ENCODE measurements at places on chromosomes 6 and 20.

DNA sequence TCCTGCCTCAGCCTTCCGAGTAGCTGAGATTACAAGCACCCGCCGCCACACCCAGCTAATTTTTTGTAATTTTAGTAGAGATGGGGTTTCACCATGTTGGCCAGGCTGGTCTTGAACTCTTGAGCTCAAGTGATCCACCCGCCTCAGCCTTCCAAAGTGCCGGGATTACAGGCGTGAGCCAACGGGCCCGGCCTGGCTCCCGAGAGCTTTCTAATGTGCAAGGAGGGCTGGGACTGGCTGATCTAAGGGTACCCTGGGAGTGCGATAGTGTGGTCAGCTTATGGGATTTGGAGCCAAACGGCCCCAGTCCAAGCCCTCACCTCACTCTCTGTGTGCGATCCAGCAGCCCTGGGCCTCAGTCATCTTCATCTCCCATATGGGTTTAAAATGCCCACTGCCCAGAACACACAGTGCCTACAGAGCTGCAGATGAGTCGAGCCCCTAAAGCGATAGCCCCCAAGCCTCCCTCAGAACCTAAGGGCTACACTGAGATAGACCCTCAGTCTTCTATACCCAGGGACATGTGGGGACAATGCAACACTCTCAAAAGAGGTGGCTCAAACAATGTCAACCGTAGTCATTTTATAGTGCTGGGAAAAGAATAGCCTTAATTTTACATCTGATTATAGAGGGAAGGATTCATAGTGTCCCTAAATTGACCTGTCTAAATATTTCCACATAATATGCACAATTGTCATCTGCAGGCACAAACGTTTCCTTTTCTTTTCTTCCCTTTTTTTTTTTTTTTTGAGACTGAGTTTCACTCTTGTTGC, 50.1 kb downstream of the SSR1 start:
- DNase-seq = no peak

DNA sequence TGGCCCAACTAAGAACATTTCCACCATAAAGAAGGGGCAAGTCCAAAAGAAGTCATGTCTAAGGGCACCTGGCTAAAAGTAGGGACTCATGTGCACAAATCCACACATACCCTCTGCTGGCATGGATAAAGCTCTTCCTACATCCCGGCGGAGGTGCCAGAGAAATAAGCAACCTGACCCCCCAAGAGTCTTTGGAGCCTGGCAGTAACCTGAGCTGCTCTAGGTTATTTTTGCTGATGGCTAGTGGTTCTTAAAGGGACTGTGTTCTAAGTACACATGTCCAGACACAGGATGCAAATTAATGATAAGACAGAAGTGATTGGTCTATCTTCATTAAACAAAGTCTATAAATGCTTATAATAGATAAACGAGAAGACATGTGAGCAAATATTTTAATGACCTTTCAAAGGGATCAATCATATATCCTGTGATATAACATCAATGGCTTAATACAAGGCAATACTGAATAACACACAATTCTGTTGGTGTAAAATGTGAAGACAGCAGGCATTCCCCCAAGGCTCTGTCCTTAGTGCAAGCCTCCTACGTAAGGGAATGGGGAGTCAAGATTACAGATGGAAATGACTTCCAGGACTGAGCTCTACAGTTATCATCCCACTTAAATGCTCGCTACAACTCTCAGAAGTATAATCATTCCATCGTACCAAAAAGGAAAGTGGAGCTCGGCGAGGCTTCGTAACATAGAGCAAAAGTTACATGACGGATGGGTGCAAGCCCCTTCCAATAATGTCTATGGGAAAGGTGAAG, 52.5 kb downstream of the HIVEP2 start:
- DNase-seq = no peak

DNA sequence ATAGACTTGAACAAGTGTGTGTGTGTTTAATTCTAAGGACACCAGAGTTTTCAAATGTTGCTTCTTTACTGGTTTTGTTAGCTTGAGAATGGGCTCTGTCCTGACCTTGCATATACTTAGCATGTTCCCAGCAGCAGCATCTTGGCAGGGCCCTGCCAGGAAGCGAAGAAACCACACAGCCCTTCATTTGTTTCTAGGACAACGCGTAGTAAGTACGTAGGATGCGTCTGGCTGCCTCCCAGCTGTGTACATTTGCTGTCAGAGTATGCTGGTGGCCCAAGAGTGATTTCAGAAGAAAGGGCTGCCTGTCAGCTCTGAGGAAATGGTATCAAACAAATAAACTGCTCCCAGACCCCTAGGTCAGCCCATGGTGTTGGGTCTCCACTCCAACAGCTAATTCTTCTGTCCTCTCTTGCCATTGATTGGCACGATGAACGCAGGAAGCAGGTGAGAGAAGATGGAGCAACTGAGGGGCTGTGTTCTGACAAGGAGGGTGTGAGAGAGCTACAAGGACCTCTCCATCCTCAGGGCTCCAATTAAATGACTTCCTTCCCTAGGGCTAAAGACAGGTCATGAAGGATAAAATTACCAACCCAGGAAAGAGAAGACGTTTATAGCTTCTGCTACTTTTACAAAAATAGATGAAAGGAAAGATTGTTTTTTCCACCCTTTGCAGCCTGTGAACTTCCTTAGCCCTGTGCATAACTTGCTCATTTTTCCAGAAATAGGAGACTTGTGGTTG, 55.9 kb upstream of the HDDC2 start:
- no peak for DNase-seq

GRCh38 chr6:148830614-148831013, 83.8 kb downstream of the UST start:
- no peak for DNase-seq

GRCh38 chr6:134632024-134632423, 314.1 kb upstream of the SGK1 start:
- no peak for DNase-seq

DNA sequence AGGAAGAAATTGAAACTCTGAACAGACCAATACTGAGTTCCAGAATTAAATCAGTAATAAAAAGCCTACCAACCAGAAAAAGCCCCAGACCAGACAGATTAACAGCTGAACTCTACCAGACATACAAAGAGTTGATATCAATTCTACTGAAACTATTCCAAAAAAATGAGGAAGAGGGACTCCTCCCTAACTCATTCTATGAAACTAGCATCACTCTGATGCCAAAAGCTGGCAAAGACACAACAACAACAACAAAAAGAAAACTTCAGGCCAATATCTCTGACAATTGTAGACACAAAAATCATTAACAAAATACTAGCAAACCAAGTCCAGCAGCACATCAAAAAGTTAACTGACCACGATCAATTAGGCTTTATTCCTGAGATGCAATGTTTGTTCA, 246.0 kb upstream of the RUNX2 start:
- no peak for DNase-seq

DNA sequence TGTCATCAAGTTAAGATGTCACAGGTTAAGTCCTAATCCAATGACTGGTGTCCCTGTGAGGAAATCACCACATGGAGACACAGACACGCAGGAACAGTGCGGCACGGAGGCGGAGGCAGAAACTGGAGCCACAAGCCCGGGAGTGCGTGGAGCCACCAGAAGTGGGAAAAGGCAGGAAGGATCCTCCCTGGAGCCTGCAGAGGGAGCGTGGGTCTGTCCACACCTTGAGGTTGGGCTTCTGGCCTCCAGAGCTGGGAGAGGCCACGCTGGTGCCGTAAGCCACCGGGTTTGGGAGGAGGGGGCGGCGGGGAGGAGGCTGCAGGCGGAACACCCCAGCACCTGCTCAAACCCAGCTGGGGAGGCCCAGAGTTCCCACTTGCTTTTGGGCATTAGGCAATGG, 3.8 kb downstream of the CABLES2 start:
- no peak for DNase-seq

- peak; percentile 12 for DNase-seq
Observed at GRCh38 chr6:118963003-118963402, 28.0 kb upstream of the MCM9 start.

GRCh38 chr20:59737073-59737666, 132.8 kb downstream of the PHACTR3 start:
- DNase-seq = no peak

GRCh38 chr6:129267028-129267427, 384.1 kb downstream of the LAMA2 start:
- peak; percentile 47 for DNase-seq

DNA sequence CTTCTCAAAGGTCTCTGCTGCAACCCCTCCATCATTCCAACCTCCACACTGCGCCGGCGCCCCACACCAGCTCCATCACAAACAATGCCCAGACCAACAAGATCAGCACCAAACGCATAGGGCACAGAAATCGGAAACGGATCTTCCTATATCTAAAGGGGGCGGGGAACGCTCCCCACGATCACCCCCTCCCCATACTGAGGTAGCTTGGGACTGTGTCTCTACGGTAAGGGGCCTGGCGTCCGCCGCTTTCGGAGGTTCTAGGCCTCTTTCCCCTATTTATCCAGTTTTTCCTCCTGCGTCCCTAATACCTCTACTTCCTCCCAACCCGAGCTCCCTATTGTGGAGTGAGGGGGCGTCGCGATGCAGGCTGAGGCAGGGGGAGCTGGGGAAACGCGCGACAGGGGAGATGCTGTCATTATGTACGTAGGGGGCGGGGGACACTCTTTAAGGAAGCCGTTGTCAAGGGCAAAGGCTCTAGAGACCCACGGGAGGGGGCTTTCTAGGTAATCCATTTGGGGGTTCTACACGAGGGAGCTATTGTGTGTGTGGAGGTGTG, 909 bp downstream of the DNAAF9 start:
- DNase-seq = no peak

- DNase-seq = peak; percentile 99
Observed at GRCh38 chr20:41692479-41693135, 74.4 kb upstream of the CHD6 start.

DNA sequence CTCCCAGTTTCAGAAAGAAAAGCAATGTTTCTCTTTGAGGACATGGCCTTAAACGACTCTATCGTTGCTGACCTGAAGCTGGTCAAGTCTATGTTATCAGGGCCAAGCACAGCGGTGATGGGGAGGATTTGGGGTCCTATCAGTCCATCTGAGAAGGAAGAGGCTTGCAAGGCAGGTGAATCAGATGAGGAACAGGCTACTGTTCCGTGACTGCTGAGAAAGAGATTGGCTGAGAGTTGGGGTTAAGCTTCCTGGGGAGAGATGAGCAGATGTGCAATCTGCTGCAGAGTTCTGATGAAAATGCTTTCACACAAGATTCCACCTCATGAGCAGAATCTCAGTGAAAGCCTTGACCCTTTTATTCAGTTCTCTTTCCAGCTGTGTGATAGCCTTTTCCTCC, 168.3 kb upstream of the STMND1 start:
- no peak for DNase-seq

GRCh38 chr6:43481075-43481474, 3.7 kb downstream of the TJAP1 start:
- DNase-seq = no peak

Measured in NCI-H2171 treated with DMSO at 0.1 percent for 48 hours (cell line).